ENCODE measurements at places on chromosomes 16 and 17.

DNA sequence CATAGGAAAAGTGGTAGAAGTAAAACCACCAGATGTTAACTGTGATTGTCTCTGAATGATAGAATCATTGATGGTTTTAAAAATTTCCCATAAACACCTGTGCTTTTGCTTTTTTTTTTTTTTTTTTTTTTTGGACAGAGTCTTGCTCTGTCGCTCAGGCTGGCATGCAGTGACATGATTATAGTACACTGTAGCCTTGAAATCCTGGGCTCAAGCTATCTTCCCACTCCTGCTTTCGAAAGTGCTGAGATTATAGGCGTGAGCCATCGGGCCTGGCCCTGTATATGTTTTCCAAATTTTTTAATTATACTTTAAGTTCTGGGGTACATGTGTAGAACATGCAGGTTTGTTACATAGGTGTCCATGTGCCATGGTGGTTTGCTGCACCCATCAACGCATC lies 80.5 kb downstream of the NF1 start:
- no peak for DNase-seq

GRCh38 chr17:6374761-6375312 lies 60.1 kb downstream of the AIPL1 start:
- no peak for DNase-seq

DNA sequence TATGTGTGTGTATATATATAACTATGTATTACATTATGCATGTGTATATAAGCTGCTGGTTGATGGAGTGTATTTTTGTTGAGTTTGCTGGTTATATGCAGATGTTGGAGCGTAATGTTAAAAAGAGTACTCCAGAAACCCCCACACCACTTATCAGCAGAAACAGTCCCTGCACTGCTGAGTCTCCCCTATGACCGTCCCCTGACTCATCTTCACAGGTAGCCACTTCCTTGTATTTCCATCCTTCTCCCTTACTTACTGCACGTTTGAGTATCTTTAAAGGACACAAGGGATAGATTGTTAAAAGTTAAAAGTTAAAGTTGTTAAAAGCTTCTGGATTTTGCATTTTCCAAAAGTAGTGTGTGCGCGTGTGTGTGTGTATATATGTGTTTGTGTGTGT lies 853.9 kb upstream of the EEF2KMT start:
- DNase-seq = no peak

DNA sequence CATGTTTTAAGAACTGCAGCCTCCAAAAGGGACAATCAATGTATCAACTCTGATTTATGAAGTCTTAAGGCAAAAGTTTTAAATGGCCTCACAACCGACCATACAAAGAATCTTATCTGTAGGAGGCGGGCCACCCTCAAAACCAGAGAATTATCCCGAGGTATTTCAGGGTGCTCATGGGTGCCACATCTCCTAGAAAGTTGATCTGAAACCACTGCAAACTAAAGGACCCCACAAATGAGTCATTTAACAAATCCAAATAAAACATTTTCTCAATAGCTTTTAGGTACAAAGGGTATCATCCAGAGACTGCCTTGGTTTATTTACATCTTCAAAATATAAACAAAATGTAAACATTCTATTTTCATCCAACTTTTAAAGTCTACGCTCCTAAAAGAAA lies 6.8 kb downstream of the ERN1 start:
- DNase-seq = no peak

DNA sequence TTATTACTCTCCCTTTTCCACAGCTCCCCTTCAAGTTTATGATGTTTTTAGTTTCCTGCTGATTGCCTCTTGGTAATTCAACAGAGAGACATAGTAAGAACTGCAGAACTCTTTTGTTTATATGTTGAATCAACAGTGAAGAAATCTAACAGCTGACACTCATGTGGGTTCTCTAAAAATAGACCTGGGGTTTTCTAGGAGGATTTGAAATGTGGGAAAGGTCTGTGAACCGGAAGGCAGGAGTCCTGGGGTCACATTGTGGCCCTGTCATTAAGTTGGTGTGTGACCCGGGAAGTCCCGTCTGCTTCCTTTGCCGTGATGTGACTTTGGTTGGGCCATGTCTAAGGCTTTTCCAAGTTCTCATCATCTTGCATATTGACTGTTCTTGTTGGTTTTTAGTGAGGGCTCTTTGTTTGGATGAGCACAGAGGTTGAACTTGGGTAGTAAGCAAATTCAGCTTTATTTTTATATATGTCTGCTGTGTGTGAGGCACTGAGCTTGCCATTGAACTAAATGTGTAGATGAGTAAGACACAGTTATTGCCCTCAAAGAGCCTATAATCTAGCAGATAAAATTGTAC lies 48.5 kb upstream of the HS3ST3A1 start:
- DNase-seq = no peak

DNA sequence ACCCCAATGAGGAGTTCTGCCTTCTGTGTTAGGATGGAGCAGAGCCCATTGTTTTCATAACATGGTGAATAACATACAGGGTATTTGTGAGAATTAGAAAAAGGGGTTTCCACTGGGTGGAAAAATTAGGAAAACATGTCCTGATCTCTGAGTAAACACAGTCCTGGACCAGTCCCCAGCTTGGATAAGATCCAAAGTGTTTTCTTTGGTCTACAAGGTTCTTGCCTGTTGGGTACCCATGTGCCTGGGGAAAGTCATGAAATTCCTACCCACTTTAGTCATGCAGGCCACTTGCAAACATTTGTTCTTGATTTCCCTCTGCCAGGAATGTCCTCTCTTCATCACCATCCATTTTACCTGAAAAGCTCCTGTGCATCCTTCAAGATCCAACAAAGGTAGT lies 164.8 kb upstream of the DYNLRB2 start:
- no peak for DNase-seq

- no peak for DNase-seq
These were observed 252.8 kb upstream of the PMFBP1 start for GRCh38 chr16:72424757-72425156.

GRCh38 chr16:54193665-54194333 lies 92.8 kb downstream of the IRX3 start:
- DNase-seq = no peak

Measured in activated T-helper 1 cell treated with Interleukin-2 at 50 U/mL for 16 hours (primary cell).